ENCODE measurements at places on chromosomes 3 and 15. TPM values are rescaled to one million over a fixed set of nuclear protein-coding genes. Genes with fewer than 3 reads are reported as not detected.

DNA sequence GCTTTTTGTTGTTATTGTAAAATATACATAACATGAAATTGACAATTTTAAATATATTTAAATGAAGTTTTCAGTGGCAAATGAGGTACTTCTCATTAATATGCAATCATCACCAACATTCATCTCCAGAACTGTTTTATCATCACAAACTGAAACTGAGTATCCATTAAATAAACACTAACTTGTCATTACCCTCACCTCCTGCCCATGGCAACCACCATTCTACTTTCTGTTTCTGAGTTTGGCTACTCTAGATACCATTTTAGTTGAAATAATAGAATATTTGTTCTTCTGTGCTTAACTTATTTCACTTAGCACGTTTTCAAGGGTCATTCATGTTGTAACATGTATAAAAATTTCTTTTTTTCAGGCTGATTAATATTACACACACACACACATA is 834.3 kb downstream of the PLOD2 start:
- no peak for DNase-seq

DNA sequence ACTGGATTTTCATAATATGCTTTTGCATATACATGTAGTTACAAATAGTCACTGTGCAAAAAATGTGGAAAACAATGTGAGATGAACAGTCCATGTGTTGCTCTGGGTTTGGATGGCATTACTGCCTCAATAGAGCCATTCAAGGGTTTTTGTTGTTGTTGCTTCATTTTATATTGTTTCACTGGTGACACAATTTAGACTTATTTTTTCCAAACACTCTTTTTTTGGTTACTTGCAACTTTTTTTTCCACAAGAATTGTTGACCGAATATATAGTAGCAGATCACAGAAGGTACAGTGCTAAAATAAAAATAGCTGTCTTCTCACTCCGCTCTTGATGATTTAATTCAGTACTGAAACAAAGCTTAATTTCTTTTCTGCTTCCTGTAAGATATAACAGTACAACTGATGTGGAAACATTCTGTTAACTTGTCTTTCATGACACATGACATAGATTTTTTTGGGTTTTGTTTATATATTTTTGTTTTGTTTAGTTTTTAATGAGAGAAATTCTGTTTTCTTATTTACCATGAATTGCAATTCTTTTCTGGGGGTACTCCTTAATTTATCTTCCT is 618.6 kb downstream of the NAALADL2 start:
- DNase-seq: no peak

- DNase-seq: no peak
Observed at GRCh38 chr3:165125836-165126235, 47.5 kb upstream of the SI start.

DNA sequence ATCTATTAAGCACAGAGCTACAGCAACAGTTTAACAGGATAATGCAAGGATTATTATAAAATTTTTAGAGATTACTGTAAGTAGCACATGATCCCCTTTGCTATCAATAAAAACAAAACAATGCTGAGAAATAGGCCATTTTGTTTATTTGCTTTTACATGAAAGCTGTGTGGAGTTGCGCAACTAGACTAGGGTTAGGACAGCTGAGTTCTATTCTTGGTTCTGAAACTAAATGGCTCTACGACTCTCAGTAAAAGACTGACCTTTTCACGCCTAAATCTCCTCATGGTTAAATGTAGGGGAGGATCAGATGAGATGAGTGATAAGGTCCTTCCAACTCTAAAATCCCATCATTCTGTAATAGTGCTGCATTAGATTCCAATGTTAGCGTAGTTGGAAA is 25.0 kb downstream of the KCNMB2 start:
- no peak for DNase-seq

DNA sequence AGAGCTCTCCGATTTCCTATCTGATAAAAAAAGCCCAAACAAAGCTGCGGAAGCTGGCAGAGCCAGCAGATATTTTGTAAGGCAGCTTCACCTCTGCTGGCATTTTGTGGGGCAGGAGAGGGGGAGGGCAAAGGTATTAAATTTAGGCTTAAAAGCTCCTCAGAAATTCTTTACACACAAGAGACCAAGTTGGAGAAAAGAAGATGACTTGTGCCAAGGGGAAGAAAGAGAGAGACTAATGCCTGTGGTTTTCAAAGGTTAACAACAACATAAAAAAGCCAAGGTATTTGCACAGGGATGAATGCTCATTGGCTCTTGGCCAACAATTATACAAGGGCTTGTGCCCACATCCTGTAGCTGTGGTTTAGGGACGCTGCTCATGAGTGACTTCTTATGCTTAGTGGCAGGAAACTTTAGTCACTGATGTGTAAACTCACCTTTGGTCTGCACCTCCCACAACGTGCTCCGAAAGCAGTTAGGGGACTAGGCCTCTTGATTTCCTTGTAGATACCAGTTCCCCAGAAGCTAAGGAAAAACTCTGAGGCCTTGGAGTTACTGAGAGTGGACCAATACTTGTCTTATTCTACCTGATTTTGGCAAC is 152.9 kb downstream of the TPRG1 start:
- DNase-seq: peak; percentile 95

GHSR gene
- total RNA-seq: not detected

- peak; percentile 31 for DNase-seq
Observed at GRCh38 chr15:93428150-93428549, 339.1 kb upstream of the RGMA start.

- peak; percentile 70 for DNase-seq
Observed at GRCh38 chr15:55248895-55249294, 40.7 kb downstream of the RAB27A start.

DNA sequence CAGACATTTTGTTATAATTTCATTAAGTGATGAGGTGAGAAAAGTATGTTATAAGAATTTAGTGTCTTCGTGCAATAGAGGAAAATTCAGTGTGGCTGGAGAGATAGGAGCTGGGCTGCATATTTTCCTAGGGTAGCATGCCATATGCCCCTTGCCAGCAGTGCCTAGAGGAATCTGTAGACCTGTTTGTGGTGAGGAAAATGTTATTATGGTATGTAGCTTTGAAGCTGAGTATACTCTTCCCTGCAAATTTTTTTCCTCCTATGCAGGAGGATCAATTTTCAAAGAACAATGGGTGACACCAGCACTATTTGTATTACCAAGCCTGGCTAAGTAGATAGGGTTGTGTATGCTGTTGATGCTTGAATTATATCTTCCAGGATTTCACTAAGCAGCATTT is 200.6 kb downstream of the EDEM1 start:
- no peak for DNase-seq

Data from stomach (tissue), 19 donors.